ENCODE measurements at places on chromosomes 11 and 22.

DNA sequence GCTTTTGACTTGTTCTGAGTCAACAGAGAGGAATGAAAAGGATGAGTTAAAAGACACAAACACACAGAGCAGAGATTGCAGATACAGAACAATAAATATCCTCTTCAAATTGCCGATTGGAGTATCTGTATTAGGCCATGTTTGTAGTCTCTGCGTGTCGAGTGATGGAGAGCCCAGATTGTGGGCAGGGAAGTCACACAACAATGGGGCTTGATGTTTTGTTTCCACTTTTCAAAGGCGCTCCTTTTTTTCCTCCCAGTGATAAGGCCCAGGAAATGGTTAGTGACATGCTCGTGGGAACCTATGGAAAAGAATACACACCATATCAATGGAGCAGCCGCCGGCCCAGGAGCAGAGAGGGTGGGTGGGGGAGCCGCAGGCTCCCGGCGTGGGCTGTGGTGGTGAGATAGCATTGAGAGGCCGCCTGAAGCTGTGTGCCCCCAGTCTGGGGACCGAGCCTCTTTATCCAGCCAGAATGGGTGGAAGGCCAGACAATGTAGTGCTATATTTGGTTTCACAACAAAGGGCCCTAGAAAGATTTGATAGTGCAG is 555.9 kb downstream of the INSC start:
- DNase-seq = no peak

GRCh38 chr11:75313513-75314272 is 37.8 kb downstream of the ARRB1 start:
- no peak for DNase-seq

DNA sequence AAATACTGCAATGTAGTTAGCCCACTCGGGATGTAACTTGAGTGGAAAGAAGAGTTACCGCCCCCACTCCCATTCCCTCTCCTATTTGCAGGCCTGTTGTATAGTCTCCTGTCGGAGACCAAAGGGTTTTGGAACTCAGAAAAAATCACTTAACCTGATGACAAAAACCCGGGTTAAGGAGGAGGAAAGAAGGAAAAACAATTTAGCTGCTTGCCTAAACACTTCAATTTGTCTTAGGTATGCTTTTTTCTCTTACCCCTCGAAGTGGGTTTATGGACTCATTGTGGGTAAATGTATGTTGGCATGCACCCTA is 2.2 kb downstream of the YAP1 start:
- DNase-seq = no peak

DNA sequence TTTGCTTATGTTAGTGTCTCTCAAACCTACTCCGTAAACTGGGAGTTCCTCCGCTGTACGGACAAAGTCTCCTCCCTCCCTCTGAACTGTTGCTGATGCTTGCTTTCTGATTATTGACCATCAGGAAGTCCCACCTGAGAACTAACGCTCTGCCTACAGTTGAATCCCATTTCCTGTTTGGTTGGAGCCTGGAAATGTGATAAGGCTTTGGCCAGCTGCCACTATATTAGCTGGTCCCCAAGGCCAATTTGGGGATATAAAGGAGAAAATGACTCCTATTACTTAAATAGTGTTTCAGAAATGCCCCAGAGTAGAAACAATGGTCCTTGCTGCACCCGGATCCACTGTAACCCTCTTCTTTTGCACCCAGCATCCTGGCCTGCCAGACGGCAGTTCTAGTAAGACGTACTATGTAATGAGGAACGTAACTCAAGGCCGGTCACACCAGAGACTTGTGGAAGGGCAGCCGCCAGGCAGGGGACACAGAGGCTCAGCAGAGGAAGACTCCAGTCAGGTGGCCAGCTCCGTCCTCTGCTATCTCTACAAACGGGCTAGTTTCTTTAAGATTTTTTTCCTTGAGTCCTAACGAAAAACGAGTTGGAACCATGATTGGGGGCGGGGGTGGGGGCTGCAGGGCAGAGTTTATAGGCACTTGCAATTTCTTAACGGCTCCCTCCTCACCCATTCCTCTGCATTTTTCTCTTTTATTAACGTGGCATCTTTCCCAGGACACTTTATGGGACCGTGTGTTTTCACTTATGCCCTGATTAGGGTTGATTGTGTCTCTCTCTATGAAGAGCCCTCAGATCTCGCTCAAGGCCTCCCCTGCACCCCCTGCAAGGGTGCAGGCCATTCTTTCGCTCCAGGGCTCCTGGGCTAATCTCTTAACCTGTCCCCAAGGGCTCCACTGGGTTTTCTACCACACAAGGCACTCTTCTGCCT is 72.8 kb upstream of the CDON start:
- DNase-seq = no peak

GRCh38 chr11:11552529-11553087 is 69.2 kb downstream of the GALNT18 start:
- DNase-seq = no peak

DNA sequence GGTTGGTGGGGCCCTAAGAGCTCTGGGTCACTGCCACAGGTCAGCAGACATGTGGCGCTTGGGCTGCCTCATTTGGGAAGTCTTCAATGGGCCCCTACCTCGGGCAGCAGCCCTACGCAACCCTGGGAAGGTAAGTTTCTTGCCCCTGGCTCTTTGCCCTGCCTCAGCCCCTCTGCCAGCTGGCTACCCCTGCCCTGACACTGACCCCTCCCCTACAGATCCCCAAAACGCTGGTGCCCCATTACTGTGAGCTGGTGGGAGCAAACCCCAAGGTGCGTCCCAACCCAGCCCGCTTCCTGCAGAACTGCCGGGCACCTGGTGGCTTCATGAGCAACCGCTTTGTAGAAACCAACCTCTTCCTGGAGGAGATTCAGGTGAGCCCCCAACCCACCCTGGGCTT is 1.9 kb downstream of the SCYL1 start:
- no peak for DNase-seq

DNA sequence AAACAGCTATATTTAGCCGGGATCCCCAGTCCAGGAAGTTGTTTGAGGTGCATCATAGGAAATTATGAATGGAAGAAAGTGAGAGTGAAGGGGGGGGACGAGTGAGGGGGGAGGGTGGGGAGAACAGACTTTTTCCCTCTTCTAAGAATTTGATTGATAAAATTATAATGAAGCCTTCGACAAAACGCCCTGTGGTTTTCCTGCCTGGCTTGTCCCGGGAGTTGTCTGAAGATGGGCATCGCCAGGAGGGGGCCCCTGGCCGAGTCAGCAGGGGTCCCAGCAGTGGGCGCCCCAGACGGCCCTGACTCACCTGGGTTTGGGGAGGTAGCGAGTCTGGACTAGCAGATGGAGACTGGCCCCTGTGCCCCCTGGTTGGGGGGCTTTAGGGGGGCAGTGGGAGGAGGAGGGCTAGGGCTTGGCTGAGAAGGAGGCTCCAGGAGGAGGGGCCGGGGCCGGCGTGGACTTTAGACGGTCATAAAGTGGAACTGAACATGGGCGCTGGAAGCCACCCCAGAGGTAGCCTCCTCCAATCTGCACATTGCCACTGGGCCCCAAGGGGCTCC is 336 bp upstream of the LIF start:
- no peak for DNase-seq

GRCh38 chr11:2732261-2732939 is 32.6 kb upstream of the KCNQ1OT1 start:
- no peak for DNase-seq

DNA sequence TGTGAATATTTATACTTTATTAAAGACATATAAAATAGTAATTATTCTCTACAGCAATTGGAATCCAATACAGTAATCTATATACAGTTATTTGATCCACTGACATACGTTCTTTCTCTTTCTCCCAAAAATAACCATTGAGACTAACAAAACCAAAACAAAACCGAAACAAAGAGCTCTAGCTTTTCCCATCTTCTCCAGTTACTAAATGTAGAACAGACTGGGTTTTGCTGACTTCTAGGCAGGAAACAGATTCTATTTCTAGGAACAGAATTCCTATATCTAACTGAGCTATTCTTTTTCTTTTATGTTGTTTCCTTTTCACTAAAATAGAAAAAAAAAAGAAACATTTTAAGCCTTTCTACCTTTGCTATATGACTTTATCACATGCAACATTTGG is 80.1 kb downstream of the PACS1 start:
- DNase-seq = no peak

DNA sequence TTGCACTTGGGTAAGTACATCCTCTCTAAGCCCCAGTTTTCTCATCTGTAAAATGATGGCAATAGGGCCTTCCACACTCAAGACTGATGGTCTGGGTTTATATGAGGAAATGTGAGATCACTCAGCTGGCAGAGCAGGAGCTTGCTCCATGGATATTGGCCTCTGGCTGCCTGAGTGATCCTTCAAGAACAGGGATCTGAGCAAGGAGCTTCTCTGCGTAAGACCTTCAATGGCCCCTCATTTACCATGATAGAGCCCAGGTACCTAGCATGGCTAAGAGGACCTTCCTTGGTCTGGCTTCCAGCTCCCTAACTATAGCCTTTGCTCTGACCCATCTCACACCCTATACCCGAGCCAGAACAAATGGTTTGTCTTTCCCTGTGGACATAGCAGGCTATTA is 5.5 kb downstream of the ROBO4 start:
- no peak for DNase-seq

DNA sequence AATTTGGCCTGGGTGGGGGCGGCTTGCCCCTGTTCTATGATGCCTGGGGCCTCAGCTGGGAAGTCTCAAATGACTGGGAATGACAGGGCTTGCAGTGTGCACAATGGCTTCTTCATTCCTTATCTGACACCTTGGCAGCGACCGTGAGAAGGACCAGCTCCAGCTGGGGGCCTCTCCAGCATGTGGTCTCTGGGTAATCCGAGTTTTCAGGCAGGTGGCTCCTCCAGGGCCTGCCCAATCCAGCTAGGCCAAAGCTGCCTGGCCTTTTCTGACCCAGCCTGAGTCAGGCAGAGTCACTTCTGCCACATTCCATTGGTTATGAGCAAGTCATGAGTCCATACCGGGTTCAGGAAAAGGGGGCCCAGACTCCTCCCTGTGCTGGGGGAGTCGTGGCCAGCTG is 646.0 kb downstream of the OPCML start:
- no peak for DNase-seq

DNA sequence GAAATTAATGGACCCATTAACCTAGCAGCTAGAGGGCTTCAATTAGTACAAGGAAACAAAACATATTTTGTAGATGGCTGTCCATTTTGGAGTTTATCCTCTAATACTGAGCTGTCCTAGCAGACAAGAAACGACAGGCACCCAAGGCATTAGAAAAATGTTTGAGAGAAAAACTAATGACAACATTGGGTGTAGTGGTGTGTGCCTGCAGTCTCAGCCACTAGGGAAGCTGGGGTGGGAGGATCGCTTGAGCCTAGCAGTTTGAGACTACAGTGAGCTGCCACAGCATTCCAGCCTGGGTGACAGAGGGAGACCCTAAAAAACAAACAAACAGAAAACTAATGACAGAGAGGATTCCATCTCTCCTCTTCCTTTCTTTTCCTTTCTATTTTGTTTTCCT is 1.5 kb downstream of the A4GALT start:
- no peak for DNase-seq

DNA sequence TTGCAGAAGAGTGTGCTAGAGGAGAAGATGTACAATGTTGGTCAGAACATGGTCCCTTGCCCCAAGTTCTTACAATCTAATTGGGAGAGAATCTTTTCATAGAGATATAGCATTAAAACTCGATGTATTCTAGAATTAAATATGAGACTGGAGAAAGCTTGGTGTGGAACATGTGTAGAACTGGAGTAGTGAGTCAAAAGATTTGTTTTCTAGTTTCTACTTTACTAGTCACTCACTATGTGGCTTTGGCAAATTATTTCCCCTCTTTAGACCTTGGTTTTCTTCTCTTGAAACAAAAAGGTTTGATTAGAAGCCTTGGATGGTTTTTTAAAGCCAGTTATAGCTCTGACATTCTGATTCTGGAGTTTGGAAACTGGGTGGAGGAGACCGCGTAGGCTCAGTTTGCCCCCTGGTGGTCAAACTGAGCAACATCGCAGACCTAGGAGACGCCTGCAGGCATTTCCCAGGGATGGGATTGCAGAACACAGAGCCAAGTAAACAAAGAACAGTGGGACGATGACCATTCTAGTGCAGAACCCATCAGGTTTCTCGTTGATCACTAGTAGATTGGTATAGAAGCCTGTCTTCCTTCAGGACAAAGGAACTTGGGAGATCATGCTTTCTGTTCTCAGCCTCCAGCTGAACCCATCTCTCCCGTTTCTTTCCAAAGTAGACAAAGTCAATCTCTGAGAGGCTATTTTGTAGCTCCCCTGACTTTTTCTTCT is 8.5 kb upstream of the CHRDL2 start:
- DNase-seq = peak; percentile 30

GRCh38 chr22:30882974-30883533 is 85.5 kb downstream of the MORC2 start:
- no peak for DNase-seq

DNA sequence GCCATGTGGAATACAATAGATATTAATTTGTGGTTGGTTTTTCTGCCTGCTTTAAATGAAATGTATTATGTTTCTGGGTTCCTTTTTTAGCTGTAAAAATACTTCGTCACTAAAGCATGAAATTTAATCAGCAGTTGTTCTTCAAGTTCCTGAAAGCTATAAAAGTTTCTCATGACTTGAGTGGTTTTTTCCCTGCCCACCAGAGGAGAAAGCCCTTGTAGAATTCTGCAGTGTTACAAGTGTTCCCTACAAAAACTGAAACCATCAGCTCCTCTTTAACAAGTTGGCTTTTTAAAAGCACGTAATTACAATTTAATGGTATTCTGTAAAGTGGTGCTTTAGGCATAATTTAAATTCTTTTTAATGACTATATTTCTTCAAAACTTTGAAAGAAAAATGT is 56.2 kb downstream of the PANX1 start:
- no peak for DNase-seq

DNA sequence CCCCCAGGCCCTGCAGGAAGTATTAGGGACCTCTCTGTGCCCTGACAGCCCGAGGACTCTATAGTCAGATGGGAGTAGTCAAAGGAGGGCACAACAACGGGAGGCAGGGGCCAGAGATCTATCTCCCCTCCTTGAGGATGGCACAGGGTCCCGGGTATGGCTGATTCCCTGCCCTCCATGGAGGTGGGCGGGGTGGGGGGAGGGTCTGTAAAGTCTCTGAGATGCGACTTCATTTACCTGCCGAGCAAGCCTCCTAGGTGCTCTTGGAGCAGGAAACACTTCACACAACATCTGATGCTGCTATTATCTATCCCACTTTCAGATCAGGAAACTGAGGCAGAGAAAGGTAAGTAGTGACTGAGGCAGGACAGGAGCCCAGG is 769 bp upstream of the CDC42EP1 start:
- DNase-seq = no peak

GRCh38 chr11:66068923-66069714 is 953 bp upstream of the PACS1 start:
- no peak for DNase-seq

DNA sequence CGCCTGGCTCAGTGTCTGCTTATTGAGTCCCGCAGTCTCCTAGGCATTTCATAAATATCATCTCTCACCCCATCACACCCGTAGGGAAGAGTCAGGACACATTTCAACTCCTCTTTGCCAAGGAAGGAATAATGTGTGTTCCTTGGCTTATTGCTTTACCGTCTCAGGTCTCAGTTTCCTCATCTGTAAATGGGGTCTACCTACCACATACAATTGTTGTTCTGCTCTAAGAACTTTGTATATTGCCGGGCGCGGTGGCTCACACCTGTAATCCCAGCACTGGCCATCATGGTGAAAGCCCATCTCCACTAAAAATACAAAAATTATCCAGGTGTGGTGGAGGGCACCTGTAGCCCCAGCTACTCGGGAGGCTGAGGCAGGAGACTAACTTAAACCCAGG is 3.1 kb upstream of the THRSP start:
- no peak for DNase-seq
